ENCODE measurements at places on chromosomes 4 and X. TPM values are rescaled to one million over a fixed set of nuclear protein-coding genes. Genes with fewer than 3 reads are reported as not detected.

Gene SLC6A14
- not detected for polyA plus RNA-seq

Gene UGT8
- polyA plus RNA-seq, result not detected

Gene NUP62CL
- polyA plus RNA-seq, result not detected

Gene FAM133A
- not detected for polyA plus RNA-seq

Gene STAP1
- polyA plus RNA-seq, result 11.4 TPM

Gene PI4K2B
- 10.3 TPM for polyA plus RNA-seq

Data from immature natural killer cell (primary cell).